ENCODE measurements at places on chromosomes 7 and 10. TPM values are rescaled to one million over a fixed set of nuclear protein-coding genes. Genes with fewer than 3 reads are reported as not detected.

Gene MYL10
- total RNA-seq = not detected

Gene BEND7
- not detected for total RNA-seq

GRCh38 chr10:113179265-113179664 is 229.2 kb downstream of the TCF7L2 start:
- DNase-seq = no peak
- no peak overlapping the region for H3K27ac ChIP-seq
- H3K36me3 ChIP-seq = no peaks in the 10 kb centered on the region
- H3K27me3 ChIP-seq = peaks cover 13% of the 10 kb centered on the region
- no peak overlapping the region for H3K4me3 ChIP-seq

DNA sequence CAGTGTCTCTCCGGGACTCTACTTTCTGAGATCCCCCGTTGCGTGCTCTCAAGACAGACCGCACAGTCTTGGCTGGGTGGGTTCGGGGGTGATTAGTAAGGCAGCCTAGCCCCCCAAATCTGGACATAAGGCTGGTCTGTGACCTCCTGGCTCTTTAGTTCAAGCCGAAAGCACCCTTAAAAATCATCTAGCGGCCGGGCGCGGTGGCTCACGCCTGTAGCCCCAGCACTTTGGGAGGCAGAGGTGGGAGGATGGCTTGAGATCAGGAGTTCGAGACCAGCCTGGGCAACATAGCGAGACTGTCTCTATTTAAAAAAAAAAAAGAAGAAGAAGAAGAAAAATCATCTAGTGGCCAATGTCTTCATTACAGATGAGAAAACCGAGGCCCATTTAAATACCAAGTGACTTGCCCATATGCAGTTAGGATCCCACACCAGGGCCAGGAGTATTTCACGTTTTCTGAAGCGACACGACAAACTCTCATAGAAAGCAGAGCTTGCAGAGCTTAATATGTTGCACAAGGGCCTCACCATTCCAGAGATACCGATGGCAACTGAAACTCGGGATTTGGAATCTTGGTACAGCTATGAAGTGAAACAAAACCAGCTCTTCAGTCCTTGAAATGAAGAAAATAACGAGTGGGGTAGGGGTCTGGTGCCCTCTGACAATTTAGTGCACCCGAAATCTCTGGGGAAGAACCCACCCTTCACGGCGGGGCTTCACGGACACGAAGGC is 703 bp upstream of the HILPDA start:
- peak overlapping the region; percentile 92 for H3K27ac ChIP-seq
- no peak for DNase-seq
- peaks cover 32% of the 10 kb centered on the region for H3K27me3 ChIP-seq
- H3K4me3 ChIP-seq = peak overlapping the region; percentile 94

Gene PIP
- not detected for total RNA-seq

DNA sequence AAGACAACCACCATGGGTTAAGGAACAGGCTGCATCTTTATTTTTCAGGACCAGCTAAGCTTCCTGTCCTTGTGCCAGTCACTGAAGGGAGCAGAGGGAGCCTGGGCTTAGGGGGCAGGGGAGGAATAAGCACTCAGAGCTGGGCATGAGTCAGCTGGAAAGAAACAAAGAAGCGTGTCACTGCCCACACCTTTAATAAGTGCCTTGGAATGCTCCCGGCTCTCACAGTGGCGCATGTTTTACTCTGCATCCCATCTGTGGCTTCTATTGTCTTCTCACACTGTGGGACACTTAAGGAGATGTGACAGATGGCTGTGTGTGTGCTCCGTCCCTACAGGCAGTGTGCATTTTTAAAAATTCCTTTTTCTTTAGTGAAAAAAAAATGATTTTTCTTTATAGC is 71.7 kb downstream of the MTURN start:
- no peak overlapping the region for H3K27ac ChIP-seq
- no peaks in the 10 kb centered on the region for H3K36me3 ChIP-seq
- H3K27me3 ChIP-seq = no peaks in the 10 kb centered on the region
- H3K4me1 ChIP-seq = no peaks in the 10 kb centered on the region

Gene CYP2C19
- total RNA-seq = not detected

GRCh38 chr7:36011588-36011965 is 141.5 kb upstream of the EEPD1 start:
- no peak overlapping the region for H3K4me3 ChIP-seq
- peaks cover 10% of the 10 kb centered on the region for H3K27me3 ChIP-seq
- H3K27ac ChIP-seq = no peak overlapping the region
- H3K36me3 ChIP-seq = no peaks in the 10 kb centered on the region

- H3K36me3 ChIP-seq = no peaks in the 10 kb centered on the region
- no peaks in the 10 kb centered on the region for H3K27me3 ChIP-seq
- no peak overlapping the region for H3K4me3 ChIP-seq
- no peak overlapping the region for H3K27ac ChIP-seq
- DNase-seq = no peak
- no peaks in the 10 kb centered on the region for H3K4me1 ChIP-seq
Observed at GRCh38 chr10:58457761-58458616, 54.7 kb upstream of the BICC1 start.

- H3K36me3 ChIP-seq = peaks cover 3% of the 10 kb centered on the region
- H3K4me3 ChIP-seq = no peak overlapping the region
- no peak overlapping the region for H3K27ac ChIP-seq
Observed at GRCh38 chr7:28126410-28127041, 54.1 kb downstream of the JAZF1 start.

Gene ACTL6B
- total RNA-seq = not detected

DNA sequence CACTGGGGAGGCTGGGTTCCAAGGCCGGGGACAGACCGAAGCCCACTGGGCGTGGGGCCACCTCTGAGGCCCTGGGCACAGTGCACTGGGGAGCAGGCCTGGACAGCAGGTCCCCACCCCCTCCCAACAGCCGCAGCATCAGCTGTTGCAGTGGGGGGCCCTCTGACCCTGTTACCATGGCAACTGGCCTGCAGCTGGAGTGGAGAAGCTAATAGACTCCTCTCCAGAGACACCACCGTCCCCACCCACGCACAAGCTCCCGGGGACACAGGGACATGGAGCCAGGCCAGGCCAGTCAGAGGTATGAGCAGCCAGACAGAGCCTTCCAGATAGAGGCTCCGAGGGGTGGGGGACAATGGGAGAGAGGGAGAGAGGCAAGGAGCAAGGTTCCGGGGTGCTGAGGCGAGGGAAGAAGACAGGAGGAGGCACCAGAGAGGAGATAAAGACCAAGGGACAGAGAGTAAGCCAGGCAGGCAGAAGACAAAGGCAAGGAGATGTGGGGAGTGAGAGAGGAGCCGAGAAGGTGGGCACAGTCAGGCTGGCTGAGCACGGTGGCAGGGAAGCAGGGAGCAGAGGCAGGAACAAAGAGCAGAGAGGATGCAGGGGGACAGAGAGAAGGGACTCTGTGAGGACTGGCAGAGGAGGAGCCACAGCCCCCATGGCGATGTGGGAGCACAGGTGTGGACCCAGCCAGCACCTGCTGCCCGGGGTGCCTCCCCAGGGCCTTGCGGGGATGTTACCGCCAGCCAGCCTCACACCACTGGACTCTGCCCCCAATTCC is 6.7 kb downstream of the KCNH2 start:
- peaks cover 22% of the 10 kb centered on the region for H3K27me3 ChIP-seq
- no peak for DNase-seq
- H3K4me1 ChIP-seq = peaks cover 11% of the 10 kb centered on the region
- no peaks in the 10 kb centered on the region for H3K36me3 ChIP-seq

Gene H2BK1
- total RNA-seq = not detected

Gene STEAP1B
- total RNA-seq = 0.37 TPM

DNA sequence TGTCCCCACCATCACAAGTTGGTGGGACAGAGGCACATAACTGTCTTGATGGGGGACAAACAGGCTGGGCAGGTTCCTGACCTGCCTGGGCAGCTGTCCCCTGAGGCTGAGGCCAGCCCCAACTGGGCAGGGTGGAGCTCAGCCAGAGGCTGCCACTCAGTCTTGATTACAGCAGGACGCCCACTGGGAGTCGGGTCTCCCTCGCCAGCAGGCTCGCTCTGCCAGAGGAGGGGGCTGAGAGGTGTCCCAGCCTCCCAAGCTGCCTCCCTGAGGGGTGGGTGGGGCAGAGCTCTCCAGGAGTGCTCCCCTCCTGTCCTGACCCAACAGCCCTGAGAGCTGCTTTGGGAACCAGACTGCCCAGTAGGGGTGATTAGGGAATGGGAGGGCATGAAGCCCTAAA is 1.8 kb upstream of the CAMK2G start:
- H3K4me3 ChIP-seq = no peak overlapping the region
- peaks cover 59% of the 10 kb centered on the region for H3K4me1 ChIP-seq
- peaks cover 15% of the 10 kb centered on the region for H3K27me3 ChIP-seq
- peaks cover 16% of the 10 kb centered on the region for H3K36me3 ChIP-seq
- no peak for DNase-seq

- peaks cover 54% of the 10 kb centered on the region for H3K4me1 ChIP-seq
- peak overlapping the region; percentile 81 for H3K27ac ChIP-seq
- no peaks in the 10 kb centered on the region for H3K27me3 ChIP-seq
- peaks cover 15% of the 10 kb centered on the region for H3K36me3 ChIP-seq
Observed at GRCh38 chr10:96833220-96834001, 1.3 kb downstream of the LCOR start.

Gene HOXA10
- total RNA-seq = not detected

Gene TYW1
- total RNA-seq = 13.4 TPM

Gene TDRD1
- 0.15 TPM for total RNA-seq

Gene RET
- 0.45 TPM for total RNA-seq

Gene TEX36
- not detected for total RNA-seq

Gene NPY4R
- total RNA-seq = not detected
